ENCODE measurements at places on chromosomes 2 and 18. TPM values are rescaled to one million over a fixed set of nuclear protein-coding genes. Genes with fewer than 3 reads are reported as not detected.

- DNase-seq = peak; percentile 96
Observed at GRCh38 chr2:36889795-36890194, 76.5 kb downstream of the STRN start.

DNA sequence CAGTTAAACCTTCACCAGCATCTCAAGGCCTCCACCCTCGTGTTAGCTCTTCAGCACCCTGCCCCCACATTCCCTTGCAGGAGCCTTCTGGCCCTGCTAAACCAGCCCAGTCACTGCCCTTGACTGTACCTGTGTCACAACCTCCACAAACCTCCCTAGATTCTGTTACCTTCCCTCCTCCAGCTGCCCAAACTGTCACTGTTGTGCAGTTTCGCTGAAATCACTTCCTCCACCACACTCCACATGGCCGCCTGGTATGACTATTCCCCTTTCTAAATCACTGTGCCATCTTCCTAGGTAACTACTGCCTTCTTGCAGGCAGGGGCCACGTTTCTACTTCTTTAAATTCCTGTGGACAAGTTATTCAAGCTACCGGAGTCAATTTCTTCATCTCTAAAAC is 160.2 kb downstream of the GALNT14 start:
- no peak for DNase-seq

DNA sequence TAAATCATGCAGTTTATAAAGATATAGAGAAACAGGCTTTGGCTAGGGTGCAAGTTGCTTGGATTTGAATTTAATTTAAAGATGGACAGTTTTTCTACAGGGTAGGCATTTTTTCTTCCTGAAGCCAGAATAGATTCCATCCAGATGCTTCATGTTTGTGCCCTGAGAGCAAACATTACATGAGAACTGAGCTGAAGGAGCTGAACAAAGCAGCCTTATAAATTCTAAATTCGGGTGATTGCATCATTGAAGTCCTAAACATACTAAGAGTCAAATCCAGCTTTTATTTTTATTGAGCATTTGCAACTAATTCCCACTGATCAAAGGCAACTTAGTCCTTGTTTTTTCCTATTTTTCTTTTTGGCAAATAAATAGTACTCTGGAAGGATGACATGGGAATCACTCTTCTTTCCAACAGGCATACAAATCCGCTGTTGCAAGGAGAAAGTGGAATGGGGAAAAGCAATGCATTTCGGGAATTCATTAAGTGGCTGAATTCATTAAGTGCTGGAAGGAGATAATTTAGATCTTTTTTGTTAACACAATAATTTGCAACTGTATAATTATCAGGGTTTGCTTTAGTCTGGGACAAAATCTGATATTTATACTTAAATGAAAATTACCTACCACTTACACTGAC is 828.0 kb downstream of the SLC4A3 start:
- DNase-seq = no peak

DNA sequence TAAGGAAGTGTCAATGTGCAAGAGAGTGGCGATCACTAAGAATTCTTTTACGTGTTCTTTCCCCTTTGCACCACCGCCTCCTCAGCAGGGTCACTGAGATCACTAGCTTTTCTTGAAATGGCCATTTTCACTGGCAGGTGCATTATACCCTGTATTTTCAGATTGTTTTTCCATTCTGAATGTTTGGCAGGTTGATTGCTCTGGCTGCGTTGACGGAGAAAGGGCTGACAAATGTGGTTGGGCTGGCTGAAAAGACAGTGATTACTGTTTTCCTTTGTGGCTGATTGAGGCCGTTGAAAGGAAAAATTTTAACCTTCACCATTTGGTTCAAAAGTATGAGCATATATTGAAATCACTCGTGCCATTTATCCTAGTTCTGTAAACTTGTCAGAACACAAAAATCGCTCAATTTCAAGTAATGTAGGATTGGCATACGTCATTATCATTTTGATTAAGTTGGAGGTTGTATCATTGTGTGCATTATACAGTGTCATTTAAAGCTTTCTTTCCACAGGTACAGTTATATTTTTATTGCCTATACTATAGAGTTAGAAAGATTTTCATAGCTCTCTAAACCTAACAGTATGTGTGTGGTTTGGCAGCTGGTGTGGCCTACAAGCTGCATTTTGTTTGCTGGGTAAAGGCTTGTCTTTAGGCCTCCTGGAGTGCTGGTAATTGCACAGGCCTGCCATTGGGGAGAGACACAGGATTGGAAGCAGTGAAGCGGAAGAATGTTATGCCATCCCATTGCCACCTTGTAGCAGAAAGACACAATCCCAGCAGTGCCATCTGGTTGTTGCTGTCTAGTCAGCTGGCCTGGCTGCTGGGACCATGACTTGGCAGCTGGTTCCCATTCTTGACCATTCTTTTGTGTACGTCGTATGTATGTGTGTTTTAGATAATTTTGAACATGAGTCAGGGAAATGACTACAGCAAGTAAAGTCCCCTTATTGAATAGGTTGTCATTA is 36.7 kb downstream of the DYNC1I2 start:
- DNase-seq = peak; percentile 36

DNA sequence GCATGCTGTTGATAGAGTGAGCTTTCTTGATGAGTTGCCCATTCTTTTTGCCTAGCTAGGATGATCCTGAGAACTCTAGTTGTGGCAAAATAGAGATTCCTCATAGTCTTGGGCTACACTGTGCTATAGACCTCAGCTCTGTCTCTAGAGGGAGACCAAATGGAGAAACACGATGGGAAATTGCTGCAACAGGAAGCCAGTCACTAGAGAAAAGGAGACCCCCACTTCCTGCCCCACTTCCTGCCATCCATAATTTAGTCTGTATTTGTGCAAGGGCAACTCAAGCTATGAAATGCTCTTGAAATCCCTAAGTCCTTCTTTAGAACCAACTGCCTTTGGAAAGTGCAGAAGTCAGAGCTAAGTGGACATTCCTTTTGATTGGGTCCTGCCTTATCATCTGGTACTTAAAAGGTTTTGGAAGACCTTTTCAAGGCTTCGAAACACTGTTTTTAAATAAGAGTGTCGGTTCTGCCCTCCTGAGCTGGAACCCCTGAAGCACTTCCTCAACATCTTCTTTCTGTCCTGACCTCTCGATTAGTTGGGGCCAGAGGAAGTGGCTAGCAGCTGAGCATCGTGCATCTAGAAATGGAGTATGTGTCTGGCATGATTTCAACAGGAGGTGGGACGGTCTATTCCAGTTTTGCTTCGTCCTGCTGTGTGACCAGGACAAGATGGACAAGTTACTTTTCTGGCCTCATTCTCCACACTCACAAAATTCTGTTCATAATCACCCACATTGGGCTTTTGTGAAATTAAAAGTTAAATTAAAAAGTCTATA is 8.6 kb upstream of the KCNE4 start:
- DNase-seq = no peak

GRCh38 chr18:39481281-39481680 is 1915.7 kb upstream of the CELF4 start:
- DNase-seq = no peak

DNA sequence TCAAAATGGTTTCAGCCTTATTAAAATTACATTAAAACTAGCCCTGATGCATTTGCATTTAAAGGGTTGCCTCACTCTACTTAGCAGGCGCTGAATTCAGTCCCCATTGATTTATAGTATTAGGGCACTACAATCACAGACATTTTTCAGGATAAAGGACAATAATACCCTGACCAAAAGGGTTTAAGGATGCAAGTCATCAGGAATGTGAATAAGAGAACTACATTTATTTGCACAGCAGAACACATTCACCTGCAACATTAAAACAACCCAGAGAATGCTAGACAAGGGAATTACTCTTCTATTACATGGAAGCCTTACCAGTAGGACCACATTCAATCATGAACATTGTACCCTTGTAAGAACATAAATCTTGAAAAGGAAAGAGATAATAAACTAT is 93.6 kb downstream of the TCF4 start:
- no peak for DNase-seq

DNA sequence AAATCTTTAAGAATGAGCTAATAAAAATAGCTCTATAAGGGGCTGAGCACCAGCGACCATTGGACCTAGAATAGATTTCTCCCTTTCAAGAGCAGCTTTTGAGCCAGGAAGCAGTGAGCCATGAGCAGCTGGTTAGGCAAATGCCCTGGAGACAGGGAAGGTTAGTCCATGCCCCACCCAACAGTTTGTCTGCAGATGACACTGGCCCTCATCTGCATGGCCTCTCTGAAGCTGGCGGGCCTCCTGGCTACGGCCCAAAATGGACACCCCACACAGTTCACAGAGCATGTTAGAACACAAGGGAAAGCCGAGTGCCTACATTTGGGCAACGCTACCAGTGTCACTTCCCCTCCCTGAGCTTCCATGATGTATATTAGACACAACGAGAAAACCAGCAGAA is 201.1 kb downstream of the MGAT5 start:
- no peak for DNase-seq

GRCh38 chr2:169693360-169693759 is 845 bp downstream of the CFAP210 start:
- DNase-seq = no peak

DNA sequence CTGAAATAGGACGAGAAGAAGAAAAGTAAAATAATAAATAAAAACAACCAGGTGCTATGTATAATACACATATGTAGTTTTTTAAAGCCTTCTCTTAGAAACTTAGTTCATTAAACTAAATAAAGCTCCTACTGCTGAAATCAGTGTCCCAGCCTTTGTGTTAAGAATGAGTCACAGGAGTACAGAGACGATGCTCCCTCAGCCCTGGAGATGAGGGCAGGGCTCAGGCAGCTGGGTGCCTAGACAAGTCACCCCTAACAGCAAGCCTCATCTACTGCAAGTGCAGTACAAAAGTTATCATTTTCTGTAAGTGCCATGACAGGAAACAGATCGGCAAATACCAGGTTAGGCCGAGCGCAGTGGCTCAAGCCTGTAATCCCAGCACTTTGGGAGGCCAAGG is 18.2 kb downstream of the KIDINS220 start:
- DNase-seq = peak; percentile 16

Gene MTA3
- 70.4 TPM for total RNA-seq

Gene RTP5
- not detected for total RNA-seq

Gene SLC1A4
- total RNA-seq = 48.9 TPM

Gene GKN1
- not detected for total RNA-seq

Gene FOXD4L1
- not detected for total RNA-seq

Gene ATP6V1C2
- total RNA-seq = 0.14 TPM

Gene IGFBP2
- total RNA-seq = 944 TPM

Measured in astrocyte (in vitro differentiated cells and primary cell).